ENCODE measurements at places on chromosomes 2 and 18.

DNA sequence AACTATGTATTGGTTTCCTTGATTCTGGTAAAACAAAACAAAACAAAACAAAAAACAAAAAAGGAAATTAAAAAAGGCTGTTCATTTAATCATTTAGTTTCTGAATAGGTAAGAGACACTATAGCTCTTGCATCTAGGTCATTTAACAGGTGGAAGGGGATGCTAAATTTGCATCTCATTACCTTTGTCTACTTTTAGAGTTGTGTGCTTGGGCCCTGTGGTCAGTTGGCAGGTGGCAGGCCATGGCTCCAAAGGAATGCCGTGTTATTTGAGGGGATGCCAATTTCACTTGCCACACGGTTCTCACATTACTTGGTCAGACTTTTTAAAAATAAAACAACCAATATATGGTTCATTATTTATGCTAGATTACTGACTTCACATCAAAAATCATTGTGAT lies 9.2 kb downstream of the GALNT13 start:
- no peak for DNase-seq

- no peak for DNase-seq
These were observed 8.1 kb downstream of the IL37 start for GRCh38 chr2:112919086-112919485.

- DNase-seq = no peak
These were observed 68.1 kb downstream of the SDC1 start for GRCh38 chr2:20156836-20157192.

DNA sequence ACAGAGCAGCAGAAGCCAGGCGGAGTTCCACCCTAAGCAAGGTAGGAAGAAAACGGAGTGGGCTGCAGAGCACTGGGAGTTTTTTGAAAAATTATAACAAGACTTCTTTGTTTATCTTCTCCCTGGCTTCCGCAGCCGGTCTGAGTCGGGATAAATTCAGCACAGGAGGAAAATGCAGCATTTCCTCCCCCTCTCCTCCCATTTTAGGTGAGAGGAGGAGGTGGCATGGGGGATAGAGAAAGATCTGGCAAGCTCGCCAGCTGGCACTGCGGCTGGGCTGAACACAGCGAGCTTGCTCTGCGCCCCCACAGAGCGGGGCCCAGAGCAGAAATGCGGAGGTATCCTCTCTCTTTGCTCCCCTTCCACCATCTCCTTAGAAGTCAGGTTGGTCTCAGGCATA lies 17.7 kb upstream of the CHRNA1 start:
- no peak for DNase-seq

DNA sequence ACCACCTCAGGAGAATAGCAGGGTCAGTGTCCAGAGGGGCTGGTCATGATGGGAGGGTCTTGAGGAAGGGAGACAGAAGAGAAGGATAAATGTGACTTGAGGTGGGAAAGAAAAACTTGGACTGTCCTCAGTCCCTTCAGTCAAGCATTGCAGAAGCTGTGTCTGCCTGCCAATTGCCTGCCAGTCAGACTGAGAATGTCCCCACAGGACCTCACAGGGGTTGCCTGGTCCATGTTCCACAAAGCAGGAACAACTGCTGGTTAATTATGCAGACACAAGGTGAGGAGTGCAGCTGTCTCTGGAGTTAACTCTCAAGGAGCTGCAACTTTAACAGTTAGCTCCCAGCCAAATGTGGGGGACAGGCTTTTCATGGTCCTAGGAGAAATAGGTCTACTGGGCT lies 75.7 kb downstream of the TRIM43 start:
- no peak for DNase-seq

DNA sequence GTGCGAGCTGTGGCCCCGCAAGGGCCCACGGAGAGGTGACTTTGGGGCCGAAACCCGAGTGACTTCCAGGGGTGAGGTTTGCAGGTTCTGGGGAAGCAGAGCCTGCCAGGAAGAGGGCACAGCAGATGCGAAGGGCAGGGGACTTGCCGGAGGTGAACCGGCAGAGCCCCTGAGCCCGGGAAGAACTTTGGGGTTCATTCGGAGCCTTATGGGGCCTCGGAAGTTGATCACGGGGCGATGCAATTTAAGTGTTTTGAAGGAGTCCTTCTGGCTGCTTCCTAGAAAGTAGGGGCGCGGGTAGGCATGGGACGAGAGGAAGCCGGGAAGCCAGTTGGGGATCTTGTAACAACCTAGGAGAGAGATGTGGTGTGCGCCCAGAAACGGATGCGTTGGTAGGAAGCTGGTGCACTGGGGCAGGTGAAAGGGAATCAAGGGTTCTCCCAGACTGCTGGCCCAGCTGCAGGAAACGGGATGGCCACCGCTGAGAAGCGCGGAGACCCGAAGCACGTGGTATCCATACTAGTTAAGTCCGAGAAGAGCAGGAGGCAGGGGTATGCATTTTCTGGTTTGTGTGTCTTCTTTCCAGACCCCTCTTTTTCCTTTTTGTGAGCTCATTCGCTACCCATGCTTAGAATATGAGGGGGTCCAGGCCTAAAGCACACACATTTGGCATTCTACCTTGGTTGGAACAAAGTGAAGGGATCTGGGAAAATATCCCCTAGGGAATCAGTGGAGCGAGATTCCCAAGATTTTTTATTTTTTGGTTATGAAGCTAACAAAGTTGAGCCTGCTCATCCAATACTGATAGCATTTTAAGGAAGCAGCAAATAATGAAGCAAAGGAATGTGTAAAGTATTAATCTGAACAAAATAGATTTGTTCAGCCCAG lies 758 bp downstream of the SCLY start:
- no peak for DNase-seq

GRCh38 chr18:62606106-62606505 lies 83.3 kb downstream of the ZCCHC2 start:
- DNase-seq = no peak

- no peak for DNase-seq
These were observed 91.2 kb downstream of the NCKAP5 start for GRCh38 chr2:133476931-133477615.

DNA sequence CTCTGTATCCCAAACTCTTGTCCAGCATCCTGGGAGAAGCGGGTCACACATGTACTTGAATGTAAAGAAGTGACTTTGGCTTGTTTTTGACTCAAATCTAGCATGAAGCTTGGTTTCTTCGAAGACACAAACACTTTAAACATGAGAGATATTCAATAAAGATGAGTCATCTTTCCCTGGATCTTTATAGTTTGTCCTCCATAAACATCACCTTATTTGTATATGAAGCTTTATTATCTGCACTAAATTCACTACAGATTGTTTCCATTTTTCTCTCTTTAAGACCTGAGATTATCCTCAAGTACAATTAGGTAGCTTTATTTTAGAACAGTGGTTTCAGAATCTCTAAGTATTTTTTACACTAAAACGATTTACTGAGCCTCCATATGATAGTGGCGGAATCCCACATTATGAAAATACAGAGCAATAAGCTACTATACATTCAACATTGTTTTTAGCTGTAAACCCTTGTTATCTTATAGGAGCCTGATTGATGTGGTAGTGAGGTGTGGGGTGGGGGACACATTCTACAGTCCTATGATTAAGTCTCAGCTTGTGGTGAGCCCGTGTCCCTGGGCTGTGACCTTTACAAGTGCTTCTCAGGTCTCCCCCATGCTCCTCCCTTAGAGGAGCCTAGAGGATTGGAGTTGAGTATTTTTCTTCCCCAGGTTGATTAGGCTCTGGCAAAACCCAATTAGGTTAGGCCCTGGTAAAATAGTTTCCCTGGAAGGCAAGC lies 79.6 kb upstream of the RAPGEF4 start:
- no peak for DNase-seq

DNA sequence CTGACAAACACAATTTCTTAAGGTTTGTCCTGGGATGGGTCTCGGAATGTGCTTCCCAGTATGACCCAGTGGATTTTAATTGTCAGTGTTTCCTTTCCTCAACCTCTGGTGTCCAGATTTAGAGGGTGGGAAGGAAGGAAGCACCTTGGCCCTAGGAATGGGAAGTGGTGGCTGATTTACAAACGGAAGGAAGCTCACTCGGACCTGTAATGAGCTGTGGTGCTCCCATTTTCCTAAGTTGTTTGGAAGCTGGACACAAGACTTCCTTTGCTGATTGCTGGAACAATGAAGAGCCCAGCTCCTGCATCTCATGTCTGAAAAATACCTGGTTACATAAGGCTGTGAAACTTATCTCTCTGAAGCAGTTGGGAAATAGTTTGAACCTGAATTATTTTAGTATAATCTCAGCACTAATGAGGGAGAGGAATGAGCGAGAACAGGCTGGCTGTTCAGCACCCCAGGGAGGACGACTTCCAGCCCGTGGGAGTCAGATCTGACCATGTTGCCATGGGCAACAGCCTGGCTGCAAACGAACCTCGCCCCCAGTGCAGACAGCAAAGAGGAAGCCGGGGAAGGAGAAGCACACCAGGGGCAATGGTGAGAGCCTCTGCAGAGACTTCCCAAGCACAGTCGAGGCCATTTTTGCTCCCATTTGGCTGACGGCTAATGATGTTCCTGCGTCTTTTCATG lies 74.4 kb upstream of the ASB18 start:
- DNase-seq = no peak

DNA sequence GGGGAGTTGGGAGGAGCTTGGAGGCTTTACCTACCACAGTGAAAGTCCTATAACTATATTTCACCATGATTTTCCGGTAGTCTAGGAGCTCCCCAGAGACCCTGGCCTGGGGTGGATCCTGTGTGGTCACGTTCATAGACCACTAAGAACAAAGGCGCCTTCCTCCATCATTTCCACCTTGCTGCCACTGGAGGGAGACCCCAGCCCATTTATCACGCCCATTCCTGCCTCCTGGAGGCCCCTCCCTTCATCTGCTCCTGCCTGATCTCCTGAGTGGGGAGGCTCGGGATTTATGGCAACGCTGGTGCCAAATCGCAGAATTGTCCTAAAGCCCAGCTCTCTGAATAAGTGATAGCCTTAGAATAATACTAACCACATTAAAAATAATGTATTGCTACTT lies 507.6 kb upstream of the SPHKAP start:
- no peak for DNase-seq
